ENCODE measurements at places on chromosomes 7 and 10.

DNA sequence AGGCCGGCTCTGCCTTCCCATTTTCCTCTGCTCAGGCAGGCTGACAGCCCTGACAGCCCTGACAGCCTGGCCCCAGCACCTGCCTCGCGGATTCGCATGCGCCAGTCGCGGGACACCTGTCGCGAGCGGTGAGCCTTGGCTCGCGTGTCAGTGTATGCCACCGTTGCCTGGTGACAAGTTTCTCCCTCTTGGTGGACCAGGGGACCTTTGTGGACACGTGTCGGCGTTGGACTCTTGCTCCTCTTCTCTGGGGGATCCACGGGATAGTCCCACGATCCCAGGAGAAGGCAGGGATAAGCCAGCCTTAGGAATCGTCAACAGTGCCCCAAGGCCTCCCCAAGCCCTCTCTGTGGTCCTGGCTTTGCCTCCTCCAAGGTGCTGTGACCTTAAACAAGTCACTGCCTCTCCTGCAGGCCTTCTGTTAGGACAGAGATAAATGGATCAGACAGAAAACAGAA is 18.1 kb upstream of the ZNF273 start:
- no peak for DNase-seq

DNA sequence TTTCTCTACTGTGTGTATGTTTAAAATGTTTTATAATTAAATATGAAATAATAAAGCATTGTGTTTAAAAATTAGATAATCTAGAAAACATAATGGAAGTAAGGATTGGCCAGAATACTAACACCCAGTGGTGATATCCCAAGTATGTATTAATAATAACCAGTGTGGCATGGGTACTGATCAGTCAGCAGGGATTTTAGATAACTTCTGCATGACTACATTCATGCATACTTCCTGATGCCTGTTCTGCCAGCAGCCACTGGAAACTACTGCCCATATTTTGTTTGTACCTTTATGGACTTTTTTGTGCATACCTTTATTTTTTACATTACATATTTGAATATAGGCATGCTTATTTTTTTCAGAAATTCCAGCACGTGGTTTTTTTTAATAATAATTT is 156.6 kb upstream of the TMEM196 start:
- DNase-seq, result no peak

GRCh38 chr10:17536221-17536620 is 81.0 kb downstream of the HACD1 start:
- no peak for DNase-seq

GRCh38 chr7:44538093-44538797 is 2.9 kb downstream of the NPC1L1 start:
- no peak for DNase-seq
